SW480 (cell line): ENCODE measurements at places on chromosomes 1 and 21.

- peak; percentile 15 for DNase-seq
Measured at GRCh38 chr1:201946224-201946908, at the start of gene LMOD1. LMOD1 (minus strand) TSS chr1:201946548; CDS start chr1:201946340, 208 bp downstream.

- no peak for DNase-seq
Measured at GRCh38 chr1:72777918-72778317, 495.6 kb upstream of the NEGR1 start.

DNA sequence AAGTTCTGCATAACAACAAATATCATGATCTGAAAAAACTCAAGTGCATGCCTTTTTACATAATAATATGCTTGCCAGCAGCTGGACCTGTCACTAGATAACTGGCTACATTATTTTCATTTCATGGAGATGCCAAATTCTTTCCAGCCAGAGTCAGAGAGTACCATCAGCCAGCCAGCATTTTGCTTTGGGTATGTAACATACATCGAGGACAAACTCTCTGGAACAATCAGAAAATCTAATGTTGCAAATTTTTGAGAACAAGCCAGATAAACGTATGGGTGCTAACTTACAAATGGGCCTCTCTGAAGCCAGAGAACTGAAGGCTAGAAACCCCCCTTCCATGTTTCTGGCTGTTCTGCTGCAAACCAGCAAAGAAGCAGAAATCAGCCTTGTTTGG is 76.3 kb upstream of the BACE2 start:
- no peak for DNase-seq

DNA sequence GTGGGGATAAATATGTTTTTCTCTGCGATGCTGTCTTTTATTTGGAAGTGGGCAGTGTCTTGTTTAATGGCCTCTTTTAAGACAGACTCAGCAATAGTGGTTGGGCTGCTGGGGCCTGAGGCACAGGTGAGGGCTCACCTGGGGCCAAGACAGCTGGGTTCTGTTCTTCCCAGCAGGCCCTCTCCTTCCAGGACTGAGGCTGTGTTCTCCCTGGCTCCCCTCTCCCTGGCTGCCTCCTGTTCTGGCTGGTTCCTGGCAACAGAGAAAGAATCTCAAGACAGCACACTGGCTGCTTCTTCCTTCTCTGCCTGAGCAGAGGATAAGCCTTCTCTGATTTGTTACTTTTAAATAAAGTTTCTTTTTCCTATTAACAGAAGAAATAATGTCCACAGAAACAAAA is 7.4 kb upstream of the GRHL3 start:
- no peak for DNase-seq

DNA sequence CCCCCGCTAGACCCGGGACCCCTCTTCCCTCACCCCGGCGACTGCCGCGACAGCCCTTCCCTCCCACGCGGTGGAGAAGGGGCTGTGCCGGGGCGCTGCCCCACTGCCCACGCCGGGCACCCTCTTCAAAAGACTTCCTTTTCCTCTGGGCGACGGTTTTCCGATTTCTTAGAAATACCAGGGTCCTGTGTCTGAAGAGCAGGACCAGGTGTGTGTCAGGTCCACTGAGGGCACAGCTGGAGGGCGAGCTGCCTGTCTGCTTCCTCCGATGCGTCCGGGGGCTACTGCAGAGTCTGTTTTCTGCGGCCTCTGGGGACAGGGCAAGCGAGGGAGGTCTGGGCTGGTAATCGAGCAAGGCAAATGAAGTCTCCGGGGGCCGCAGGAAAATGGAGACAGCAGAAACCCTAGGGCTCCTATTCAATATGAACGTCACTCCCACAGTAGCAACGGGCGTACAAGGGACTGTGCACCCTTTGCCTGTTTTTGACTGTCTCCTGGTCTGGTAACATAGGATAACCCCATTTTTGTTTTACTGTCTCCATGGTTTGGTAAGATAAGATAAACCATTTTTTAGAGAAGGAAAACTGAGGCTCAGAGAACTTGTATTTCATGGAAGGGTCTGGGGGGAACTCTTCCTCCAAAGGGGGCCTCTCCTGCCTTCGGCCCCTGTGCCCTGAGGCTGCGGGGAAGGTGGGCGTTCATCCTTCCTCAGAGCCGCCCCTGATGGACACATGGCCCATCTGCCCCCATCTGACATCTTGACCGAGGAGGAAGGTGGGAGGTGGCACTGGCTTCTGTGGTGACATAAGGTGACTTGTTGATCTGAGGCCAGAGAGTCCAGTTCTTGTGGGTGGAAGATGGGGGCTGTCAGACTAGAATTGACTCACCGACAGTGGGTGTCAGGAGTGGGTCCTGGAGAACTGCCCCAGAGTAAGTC is 970 bp downstream of the TNFRSF1B start:
- DNase-seq = no peak

DNA sequence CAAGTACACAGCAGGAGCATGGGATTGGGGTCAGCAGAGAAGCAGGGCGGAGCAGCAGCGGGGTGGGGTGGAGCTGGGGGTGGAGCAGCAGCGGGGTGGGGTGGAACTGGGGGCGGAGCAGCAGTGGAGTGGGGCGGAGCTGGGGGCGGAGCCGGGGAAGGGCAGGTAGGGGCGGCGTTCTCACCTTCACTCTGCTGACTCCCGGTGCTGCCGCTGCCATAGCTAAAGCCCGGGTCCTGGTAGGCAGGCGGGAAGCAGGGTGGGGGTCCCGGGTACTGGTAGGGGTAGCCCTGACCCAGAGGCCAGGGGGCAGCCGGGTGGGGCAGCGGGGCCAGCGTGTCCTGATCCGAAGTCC is 6.7 kb downstream of the TAS1R3 start:
- DNase-seq = no peak

DNA sequence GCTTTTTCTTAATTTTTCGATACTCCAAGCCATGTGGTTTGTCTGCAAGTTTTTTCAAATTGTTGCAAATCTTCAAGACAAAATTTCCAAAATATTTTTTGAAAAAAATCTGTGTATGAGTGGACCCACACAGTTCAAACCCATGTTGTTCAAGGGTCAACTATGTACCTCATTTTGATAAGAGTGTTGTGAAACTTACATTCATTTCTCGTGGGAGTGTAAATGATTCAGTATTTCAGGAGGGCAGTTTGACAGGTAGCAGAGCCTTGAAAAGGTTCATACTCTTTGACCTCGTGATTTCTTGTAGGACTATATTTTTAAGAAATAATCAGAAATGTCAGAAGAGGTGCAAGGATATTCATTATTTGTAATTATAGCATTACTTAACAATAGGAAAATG is 68.0 kb downstream of the ANGPTL1 start:
- no peak for DNase-seq

- no peak for DNase-seq
Measured at GRCh38 chr1:107740579-107740978, 224.4 kb downstream of the VAV3 start.

DNA sequence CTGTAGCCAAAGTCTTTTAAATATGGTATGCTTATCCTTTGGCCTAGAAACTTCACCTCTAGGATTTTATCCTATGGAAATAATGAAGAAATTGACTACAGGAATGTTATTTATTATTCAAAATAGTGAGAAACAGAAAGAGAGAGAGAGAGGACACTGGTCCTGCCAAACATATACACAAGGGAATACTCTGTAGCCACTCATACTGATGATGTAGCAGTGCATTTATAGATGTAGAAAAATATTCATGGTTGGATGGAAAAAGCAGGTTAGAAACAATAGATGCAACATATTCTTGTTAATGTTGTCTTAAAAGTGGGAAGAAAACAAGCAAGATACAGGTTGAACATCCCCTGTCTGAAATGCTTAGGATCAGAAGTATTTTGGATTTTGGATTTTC is 22.2 kb upstream of the EPHB2 start:
- no peak for DNase-seq

DNA sequence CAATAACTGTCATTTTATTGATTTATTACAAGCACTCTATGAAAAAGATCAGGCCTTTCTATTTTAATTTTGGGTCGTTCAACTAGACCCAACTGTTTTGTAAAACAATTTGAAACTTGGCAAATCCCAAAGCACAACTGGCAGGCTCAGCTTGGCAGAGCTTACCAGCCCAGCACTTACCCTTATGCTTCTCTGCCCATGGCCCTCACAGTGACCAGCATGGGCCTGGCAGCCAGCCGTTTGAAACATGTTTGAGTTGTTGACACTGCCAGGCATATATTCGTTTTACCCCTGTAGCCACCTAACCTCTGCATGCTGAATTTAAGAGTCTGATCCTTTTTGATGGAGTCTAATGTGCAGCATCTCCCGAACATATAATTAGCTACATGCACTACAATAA is 796.7 kb upstream of the ADGRL2 start:
- no peak for DNase-seq

GRCh38 chr1:95953015-95953414 is 719.0 kb downstream of the RWDD3 start:
- DNase-seq = no peak

- DNase-seq = no peak
Measured at GRCh38 chr1:30726236-30726635, 2.9 kb upstream of the MATN1 start.

GRCh38 chr1:41537251-41537650 is 52.8 kb upstream of the EDN2 start:
- no peak for DNase-seq

- DNase-seq = no peak
Measured at GRCh38 chr1:93036672-93037071, 42.4 kb upstream of the MTF2 start.

DNA sequence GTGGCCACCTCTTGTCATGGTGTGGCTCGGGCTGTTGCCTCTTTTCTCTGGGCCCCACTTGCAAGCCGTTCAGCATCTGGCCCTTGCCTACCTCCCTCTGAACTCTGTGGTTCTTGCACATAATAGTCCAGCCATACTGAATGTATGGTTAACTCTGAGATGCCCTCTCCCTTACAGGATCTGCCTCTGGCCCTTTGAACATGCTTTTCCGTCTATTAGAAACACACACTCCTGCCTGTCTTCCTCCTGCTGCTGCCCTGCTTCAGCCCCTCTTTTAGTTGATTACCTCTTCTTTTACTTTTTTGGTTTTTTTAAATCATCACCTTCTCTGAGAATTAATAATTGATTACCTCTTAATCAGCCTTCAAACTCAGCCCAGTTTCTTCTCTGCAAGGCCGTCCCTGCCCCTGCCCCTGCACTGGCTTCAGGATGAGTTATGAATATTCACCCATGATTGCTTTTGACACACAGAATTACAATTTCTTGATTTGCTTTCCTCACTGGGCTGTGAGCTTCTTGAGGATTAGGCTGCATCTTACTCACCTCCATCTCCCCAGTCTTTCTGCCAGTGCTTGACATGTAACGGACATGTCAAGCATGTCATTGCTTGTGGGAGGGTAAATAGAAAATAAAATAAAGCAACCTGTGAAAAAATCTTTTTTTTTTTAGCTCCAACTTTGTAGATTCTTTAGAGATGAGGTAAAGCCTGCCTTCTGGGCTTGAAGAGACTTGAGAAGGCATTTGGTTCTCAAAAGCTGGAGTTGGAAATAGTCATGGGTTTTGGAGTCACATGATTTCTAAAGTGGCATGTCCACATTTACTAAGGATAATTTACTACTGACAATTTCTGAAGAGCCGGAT is 158.3 kb downstream of the PLXNA2 start:
- DNase-seq = no peak

- no peak for DNase-seq
Measured at GRCh38 chr1:115258302-115258866, 79.7 kb downstream of the NGF start.

GRCh38 chr1:7224644-7225043 is 439.4 kb downstream of the CAMTA1 start:
- no peak for DNase-seq

GRCh38 chr1:243819438-243819839 is 30.6 kb downstream of the AKT3 start:
- no peak for DNase-seq

- DNase-seq = peak; percentile 14
Measured at GRCh38 chr1:168084396-168085231, 52.1 kb downstream of the GPR161 start.

GRCh38 chr1:111202707-111203623 is 2.5 kb upstream of the DENND2D start:
- peak; percentile 43 for DNase-seq

DNA sequence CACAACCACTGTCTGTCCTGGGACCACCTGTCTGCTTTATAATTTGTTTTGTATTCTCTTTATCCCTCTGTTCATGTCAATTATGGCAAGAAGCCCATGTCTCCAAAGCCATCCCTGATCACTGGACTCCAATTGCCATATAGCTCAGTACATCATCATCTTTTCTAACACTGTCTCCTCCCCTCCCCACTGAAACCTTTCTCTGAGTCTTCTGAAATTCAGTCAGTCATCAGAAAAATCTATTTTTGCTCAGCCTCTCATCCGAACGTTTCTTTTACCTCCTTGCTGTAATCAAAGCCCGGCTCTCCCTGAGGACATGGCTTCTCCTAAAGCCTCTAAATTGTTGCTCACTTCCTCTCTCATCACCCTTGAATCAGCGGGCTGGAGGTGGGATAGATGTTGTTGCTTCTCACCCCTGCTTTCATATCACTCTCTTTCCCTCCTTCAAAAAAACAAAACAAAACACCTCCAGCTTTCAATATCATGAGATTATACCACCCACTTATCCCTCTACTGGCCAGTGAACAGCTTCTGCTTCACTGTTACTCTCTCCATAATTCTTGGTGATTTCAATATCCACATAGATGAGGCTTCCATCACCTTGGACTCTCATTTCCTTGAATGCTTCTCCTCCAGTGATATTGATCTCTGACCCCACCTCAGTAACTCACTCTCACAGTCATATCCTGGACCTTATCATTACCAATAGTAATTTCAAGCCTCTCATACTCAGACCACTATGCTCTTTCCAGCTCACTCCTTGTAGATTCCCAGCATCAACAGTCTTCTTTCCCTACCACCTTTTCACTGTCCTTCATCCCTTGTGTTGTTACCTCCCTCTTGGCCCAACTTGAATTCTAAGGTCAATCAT is 27.8 kb downstream of the RAB3B start:
- no peak for DNase-seq

GRCh38 chr1:119285482-119285881 is 83.1 kb upstream of the HAO2 start:
- DNase-seq = no peak

DNA sequence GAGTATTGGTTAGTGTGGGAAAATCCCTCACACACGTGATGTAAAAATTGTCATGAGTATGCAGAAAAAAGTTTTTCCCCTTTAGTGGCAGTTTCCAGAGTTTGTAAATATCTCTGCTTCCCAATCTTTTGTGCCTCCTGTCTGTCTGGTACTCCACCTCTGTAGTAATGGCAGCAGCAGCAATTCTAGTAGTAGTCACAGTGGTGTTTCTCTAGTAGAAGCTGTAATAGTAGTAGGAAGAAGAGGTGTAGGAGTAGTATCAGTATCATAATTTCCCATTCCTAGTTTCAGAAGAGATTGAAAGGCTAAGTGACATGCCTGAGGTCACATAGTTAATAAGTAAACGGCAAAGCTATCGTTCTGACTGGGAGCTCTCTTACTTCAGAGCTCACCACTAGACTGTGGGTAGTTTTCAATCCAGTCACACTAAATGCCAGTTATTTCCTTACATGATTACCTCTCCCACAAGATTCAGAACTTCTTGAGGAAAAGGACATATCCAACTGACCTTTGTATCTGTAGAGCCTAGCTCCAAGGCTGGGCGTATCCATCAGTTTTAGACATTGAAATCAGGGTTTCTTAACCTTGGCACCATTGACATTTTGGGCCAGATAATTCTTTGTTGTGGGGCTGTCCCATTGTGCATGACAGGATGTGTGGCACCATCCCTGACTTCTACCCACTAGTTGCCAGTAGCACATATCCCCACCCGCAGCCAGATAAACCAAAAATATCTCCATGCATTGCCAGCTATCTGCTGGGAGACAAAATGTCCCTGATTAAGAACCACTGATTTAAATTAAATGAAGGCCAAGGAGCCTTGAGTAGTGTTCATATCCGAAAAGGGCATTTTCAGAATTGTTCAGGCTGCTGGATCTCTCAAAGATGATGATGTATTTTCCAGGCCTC is 135.9 kb downstream of the FGGY start:
- DNase-seq = peak; percentile 71
